ENCODE measurements at places on chromosomes 1 and 21.

- no peak for DNase-seq
Observed at GRCh38 chr1:193083365-193084088, 21.7 kb downstream of the GLRX2 start.

DNA sequence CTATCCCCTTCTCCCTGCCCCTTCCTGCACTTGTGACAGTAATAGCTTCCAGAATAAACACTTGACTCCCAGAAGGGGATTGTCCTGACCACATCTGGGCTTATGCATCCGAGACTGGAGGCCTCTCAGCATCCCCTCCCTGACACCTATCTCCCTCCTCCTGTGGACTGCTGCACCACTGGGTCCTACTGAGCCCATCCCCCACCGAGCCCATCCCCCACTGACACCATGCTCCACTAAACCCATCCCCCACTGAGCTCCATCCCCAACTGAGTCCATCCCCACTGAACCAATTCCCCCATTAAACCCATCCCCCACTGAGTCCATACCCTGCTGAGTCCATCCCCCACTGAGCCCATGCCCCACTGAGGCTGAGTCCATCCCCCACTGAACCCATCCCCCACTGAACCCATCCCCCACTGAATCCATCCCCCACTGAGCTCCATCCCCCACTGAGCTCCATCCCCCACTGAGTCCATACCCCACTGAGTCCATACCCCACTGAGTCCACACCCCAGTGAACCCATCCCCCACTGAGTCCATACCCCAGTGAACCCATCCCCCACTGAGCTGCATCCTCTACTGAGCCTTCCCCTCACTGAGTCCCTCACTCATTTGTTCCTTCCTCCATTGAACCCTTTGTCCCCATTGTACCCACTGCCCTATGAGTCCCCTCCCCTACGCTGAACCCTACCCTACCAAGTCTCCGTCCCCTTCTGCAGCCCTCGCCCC is 5.6 kb downstream of the PDZK1IP1 start:
- no peak for DNase-seq

GRCh38 chr1:208161005-208161404 is 83.2 kb downstream of the PLXNA2 start:
- no peak for DNase-seq

GRCh38 chr1:233294913-233295236 is 650 bp downstream of the PCNX2 start:
- DNase-seq: no peak

- DNase-seq: no peak
Observed at GRCh38 chr1:204292740-204293139, 67.0 kb downstream of the PLEKHA6 start.

GRCh38 chr1:13730751-13731482 is 30.9 kb downstream of the PRDM2 start:
- no peak for DNase-seq

GRCh38 chr1:56357927-56358690 is 221.3 kb downstream of the PLPP3 start:
- DNase-seq: no peak

- DNase-seq: peak; percentile 76
Observed at GRCh38 chr1:183543619-183544204, 46.5 kb downstream of the NCF2 start.

DNA sequence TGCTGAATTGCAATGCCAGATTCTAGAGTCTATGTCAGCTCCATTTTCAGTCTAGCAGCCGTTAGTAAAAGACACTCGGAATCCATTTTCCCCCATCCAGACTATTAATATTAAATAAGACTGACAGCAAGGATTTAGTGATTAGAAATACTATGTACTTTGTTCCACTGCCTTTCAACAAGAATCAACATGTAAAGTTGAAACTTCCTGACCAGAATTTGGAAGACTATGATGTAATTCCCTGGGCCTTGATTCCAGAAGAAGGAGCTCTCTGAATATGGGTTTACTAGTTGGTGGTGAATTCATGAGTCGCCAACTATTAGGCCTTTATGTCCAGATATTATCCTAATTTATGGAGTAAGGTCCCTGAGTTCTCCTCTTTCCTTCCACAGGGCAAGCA is 24.8 kb downstream of the KDM1A start:
- no peak for DNase-seq

DNA sequence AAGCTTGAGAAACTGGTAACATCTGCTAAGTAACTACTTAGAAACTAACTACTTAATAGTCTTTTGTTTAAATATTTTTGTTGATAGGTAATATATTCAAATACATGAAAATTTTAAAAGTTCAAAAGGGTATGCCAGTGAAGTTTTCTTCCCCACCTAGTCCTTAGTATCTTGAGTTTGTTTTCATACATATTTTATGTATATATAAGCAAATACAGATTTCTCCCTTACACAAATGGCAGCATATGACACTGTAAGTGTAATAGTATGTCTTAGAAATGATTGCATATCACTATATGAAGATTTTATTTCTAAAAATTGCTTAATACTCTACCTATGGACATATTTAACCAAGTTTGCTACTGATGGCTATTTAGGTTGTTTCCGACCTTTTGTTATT is 38.9 kb downstream of the MARK1 start:
- no peak for DNase-seq

GRCh38 chr1:184010788-184011187 is 26.7 kb downstream of the COLGALT2 start:
- DNase-seq: no peak

DNA sequence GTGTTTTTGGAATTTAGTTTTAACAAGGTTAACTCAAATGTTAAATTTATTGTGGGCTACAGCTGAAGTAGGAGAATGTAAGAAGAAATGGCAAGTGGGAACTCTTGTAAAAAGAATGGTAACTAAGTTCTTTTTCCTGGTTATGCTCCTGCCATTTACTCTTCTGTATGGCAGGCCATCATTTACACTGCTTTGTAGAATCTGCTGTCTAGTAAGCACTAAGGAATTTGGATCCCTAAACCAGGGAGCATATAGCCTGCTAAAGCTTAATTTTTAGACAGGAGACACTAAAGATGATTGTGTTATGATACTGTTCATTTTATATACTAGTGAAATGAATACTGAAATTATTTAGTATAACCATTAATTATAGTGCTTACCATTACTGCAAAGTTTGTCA is 85.3 kb downstream of the CAMTA1 start:
- no peak for DNase-seq

DNA sequence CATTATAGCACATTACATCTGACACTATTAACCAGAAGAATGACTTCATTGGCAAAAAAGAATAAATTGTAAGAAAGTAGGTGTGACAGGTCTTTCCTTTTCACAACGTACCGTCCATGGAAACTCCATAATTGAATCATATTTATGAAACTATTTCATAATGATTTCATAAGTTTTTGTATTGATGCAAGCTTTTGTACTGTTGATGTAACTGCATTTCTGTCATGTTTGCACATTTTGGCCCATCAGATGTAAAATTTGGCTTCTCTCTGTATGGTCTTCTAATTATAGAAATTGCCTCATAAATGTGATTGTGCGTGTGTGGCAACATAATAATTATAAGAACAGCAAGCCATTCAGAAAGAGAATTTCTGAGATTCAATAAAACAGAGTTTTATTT is 180.7 kb upstream of the ZNHIT6 start:
- no peak for DNase-seq

DNA sequence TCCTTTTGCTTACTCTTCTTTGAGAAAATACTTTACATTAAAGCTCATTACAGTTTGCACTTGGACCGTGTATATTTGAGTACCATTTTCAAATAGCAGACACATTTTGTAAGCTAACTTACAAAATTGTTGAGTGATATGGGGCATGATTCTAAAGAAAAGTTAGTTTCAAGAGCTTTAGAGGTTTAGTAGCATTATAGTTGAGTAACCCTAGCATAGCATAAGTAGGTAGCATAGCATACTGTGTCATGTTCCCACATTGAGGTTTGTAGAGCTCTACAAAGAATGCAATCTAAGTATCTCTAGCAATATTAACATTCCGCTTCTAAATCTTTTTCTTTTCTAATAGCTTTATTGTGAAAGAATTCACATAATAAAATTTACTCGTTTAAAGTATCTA is 92.0 kb downstream of the ITSN1 start:
- no peak for DNase-seq

DNA sequence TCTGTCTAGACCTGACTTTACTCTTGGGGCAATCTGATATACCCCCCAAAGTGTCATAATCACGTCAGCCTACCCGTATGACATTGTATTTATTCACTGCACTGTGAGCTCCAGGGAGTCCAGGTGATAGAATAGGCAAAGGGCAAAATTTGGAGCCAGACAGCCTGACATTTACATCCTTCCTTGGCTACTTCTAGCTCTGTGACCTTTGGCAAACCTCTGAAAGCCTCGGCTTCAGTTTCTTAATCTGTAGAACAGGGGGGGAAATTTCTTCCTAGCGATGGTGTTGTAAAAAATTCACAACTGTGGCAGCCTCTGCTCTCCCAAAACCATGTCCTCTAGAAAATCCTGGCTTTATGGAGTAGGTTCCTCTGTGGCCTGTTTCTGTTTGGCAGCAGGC is 240.9 kb downstream of the KIF26B start:
- DNase-seq: no peak

DNA sequence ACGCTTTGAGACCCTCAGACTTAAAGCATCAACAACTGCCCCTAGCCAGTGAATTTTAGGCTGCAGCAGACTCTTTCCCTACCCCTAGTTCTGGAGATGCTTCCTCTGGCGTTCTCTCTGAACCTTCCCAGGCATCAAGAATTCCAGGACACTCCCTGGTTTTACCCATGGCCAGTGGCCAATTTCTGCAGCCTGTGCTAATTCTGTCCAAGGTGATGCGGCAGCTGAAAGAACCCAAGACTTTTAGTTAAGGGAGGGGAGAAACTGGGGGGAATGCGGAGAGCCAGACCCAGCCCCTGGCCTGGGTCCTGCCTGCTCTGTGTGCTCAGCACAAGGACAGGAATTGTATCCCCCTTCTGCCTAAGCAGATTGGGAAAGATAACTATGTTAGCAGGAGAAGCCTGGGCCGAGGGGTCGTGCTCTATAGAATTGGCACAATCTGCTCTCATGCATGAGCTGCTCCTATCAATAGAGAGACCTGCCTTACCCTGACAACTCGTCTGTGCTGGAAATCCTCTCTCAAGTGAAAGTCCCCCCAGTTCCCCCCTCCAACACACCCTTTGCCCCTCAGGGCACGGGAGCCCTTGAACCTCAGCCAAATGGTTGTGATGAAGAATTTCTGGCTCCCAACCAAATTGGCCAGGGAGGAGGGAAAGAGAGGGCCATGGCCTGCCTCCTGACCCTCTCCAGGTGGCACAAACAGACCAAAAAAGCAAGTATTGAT is 5.4 kb upstream of the GJA8 start:
- no peak for DNase-seq

DNA sequence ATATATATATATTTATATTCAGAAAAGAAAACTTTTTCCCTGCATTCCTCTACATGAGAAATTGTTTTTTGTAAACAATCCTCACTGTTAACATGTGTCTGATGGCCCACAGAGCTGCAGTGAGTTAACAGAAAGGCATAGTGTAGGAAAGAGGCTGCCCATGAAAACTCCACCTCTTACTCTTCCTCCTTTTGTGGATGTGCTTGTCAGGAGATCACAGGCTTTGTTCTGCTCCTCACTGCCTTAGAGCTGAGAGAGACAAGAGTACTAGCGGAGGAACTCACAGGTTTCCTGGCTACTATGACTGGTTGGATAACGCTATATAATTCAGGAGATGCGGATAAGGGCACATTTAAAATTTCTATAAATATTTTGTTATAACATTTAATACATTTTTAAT is 200.6 kb downstream of the BRINP3 start:
- no peak for DNase-seq

- DNase-seq: peak; percentile 57
Observed at GRCh38 chr1:43137445-43138052, 34.5 kb downstream of the EBNA1BP2 start.

DNA sequence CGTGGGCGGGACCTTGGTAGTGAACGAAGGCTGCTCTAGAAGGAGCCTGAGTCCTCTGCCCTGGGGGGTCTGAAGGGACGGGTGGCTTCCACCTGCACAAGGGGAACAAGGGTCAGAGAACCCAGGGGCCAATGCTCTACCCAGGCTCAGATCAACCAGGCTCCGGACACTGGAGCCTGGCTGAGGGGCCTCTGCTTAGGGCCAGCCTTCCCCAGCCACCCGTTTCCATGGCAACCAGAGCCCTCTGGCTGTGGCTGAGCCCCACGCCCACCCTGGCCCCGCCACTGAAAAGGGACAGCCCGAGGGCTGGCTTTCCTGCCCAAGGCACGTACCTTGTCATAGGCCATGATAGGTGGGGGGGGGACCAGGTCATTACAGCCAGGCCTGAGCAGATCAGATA is 724.6 kb downstream of the PTPRU start:
- no peak for DNase-seq

DNA sequence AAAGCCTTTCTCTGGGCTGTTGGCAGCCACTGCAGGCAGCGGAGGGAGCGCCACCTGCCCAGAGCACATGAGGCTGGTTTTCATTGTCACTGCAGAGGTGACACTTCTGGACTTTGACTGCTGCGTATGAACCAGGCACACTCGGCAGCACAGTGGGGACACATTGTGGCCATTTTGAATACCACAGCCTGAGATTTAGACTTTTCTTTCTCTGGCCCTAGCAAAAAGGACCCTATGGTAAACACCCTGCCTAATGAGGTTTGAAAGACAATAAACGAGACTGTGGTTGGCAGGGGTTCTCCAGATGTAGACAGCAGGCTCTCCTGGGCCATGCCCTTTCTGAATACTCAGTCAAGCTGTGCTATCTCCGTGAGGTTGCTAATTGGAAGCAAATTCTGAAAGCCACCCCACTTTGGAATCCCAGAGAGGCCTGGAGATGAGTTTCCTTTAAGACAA is 12.0 kb upstream of the KCNE2 start:
- DNase-seq: peak; percentile 83

DNA sequence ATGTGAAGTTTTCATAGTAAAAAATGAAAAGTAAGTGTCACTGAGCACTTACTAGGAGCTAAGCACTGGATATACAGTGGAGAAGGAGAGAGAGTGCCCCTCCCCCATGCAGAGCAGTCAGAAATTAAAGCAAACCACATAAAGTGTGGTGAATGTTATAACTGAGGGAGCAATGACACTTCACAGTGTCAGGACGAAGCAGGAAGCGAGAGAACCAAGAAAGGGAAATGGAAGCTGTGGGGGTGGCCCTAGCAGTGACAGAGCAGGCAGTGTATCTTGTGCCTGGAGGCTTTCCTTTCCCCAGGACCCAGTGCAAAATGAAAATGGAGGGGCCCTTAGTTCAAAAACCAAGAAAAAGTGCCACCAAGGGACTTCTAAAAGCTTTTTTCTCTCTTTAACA is 21.5 kb upstream of the RCAN3 start:
- peak; percentile 39 for DNase-seq

- DNase-seq: no peak
Observed at GRCh38 chr1:234912548-234913277, 215.9 kb downstream of the TOMM20 start.

GRCh38 chr1:201173736-201174135 is 16.9 kb upstream of the IGFN1 start:
- DNase-seq: no peak

Data from Ammon's horn (tissue), 1 donor.